ENCODE measurements at places on chromosomes 12 and 14.

GRCh38 chr14:97956581-97957340, 1159.6 kb downstream of the VRK1 start:
- no peak for DNase-seq

- DNase-seq = no peak
Observed at GRCh38 chr14:25041898-25042297, 8.0 kb downstream of the STXBP6 start.

- DNase-seq = no peak
Observed at GRCh38 chr12:65922077-65922476, 97.8 kb downstream of the HMGA2 start.

- no peak for DNase-seq
Observed at GRCh38 chr12:109617491-109617890, 43.9 kb downstream of the MVK start.

DNA sequence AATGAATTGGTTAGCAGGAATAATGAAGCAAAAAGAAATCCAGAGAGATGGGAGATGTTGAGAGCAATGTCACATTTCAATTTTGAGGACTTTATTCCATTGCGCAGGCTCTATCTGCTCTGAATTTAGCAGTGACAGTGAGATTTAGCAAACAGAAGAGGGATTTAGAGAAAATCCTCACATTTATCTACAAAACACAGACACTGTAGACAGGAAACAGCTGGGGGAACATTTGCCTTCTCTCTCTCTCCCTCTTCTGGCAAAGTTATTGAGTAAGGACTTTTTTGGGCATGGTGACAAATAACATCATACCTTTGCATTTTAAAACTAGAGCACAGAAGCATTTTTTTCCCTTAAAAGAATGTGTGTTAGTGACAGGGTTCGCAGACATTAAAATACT, at the start of gene IGF1:
TSS of gene IGF1 (minus strand) at position 158 of the 400 bp plus-strand sequence. CDS start 182 bp downstream, outside the sequence.
- DNase-seq = no peak

DNA sequence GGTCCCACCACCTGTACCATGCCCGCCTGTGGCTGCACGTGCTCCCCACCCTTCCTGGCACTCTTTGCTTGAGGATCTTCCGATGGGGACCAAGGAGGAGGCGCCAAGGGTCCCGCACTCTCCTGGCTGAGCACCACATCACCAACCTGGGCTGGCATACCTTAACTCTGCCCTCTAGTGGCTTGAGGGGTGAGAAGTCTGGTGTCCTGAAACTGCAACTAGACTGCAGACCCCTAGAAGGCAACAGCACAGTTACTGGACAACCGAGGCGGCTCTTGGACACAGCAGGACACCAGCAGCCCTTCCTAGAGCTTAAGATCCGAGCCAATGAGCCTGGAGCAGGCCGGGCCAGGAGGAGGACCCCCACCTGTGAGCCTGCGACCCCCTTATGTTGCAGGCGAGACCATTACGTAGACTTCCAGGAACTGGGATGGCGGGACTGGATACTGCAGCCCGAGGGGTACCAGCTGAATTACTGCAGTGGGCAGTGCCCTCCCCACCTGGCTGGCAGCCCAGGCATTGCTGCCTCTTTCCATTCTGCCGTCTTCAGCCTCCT, 1.1 kb downstream of the INHBE start:
- DNase-seq = no peak

DNA sequence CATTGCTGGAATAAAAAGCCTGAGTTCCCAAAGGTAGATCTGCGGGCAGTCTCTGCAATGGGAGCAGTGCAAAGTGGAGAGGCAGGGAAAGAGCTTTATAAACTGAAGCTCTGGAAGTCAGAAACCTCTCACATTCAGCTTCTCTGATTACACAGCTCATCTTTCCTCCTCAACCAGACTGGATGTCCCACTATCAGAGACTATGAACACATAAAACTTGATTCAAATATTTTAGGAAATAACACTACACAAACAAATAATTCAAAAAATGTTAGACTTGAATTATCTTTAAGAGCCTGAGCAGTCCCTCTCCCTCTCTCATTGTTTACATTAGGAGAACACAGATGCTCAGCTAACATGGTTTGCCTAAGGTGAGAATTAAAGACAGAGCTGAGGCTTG, 72.9 kb downstream of the DENND5B start:
- no peak for DNase-seq

GRCh38 chr14:96660667-96661066, 136.5 kb upstream of the VRK1 start:
- DNase-seq = no peak

- DNase-seq = no peak
Observed at GRCh38 chr14:85061256-85061655, 468.7 kb upstream of the FLRT2 start.

- DNase-seq = no peak
Observed at GRCh38 chr12:12156828-12157227, 86.1 kb downstream of the BCL2L14 start.

GRCh38 chr12:88720231-88720630, 140.0 kb upstream of the KITLG start:
- DNase-seq = no peak

DNA sequence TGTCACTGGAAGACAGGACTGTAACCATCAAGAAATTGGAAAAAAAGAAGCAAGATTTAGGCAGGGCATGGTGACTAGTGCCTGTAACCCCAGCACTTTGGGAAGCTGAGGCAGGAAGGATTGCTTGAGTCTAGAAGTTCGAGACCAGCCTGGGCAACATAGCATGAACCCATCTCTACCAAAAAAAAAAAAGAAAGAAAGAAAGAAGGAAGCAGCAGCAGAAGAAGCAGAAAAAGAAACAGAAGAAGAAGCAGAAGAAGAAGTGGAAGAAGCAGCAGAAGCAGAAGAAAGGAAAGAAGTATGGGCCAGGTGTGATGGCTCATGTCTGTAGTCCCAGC, 30.5 kb upstream of the LGALS3 start:
- DNase-seq = no peak

DNA sequence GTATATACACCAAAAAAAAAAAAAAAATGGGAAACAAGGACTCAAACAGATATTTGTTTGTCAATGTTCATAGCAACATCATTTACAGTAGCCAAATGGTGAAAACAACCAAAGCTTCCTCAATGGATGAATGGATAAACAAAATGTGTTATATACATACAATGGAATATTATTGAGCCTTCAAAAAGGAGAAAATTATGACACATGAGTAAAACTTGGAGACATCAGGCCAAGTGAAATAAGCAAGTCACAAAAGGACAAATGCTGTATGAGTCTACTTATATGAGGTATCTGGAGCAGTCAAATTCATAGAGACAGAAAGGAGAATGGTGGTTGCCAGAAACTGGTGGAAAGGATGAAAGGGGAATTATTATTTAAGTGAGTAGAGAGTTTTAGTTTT, 7.8 kb downstream of the RNASE9 start:
- DNase-seq = no peak

DNA sequence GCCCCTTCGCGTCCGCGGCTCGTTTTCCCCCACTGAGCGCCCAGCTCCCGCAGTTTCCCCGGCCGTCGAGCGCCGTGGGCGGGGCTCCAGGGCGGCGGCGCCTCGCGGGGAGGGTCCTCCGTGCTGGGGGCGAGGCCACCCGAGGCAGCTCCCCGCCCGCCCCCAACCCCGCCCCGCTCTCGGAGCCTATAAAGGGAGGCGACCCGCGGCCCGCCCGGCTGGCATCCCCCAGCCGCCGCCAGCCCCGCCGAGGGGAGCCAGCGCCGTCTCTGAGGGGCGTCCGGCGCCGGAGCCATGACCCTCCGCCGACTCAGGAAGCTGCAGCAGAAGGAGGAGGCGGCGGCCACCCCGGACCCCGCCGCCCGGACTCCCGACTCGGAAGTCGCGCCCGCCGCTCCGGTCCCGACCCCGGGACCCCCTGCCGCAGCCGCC, at the start of gene TAMALIN:
TSS of gene TAMALIN (plus strand) at position 221 of the 432 bp plus-strand sequence. CDS start at position 295, 74 bp downstream.
- DNase-seq = peak; percentile 68

- DNase-seq = no peak
Observed at GRCh38 chr14:75273272-75274049, 5.2 kb upstream of the FOS start.

DNA sequence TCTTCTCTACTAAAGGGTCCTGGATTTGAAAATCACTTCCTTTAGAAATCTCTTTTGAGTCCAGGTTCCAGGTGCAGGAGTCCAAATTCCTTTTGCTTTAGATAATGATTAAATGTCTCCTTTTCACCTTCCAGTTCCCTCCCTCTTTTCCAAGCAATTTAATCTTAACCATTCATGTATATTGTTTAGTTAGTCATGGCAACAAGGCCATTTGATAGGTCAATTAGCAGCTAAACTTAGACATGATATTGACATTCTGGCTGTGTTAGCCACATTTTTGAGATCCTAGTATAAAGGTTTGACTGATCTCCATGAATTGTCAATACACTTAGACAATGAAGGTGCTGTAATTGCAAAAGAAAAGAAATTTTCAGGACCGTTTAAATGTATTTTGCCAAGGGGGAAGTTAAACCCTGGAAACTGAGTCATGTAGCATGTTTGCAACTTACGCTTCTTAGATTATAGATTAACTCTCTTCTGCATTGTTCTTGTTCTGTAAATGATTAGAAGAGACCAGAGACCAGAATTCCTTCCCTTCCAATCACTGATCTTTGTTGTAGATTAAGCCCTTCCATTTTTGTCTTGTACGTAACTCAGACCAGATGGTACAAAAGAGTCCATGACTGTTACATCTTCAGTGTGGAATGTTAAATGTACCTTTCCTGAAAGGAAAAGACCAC, 12.4 kb upstream of the C12orf75 start:
- DNase-seq = no peak

DNA sequence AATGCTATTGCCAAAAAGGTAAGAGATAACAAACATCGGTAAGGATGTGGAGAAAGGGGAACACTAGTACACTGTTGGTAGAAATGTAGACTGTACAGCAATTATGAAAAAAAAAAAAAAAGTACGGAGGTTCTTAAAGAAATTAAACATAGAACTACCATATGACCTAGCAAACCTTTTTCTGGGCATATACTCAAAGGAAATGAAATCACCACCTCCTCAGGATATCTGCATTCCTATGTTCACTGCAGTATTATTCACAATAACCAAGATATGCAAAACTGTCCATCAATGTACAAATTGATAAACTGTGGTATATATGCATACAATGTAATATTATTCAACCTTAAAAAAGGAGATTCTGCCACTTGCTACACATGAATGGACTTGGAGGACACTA, 60.7 kb downstream of the INSM2 start:
- DNase-seq = no peak

DNA sequence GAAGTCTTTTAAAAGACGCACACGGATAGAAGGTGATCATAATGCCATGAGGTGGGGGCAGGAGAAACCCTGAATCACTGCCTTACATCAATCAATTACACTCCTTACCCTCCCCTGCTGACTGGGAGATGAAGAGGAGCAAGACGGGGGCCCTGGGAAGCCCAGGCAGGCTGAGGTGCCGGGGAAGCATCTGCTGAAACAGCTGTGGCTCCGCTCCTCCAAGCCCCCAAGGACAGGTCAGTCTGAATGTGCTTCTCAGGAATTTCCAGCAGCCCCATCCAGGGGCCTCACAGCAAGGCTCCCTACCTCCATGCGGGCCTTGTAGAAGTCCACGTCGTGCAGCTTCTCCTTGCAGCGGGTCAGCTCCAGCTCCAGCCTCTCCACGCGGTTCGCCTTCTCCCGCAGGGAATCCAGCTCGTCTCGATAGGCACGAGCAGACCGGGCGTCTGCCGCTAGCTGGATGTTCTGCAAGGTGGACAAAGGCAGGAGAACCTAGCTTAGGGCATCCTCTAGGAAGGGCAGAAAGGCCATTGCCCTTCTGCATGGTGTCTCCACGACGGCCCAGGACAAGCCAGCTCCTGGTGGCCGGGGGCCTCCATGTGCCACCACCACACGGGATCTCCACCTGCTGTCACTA, 79.8 kb downstream of the CCDC88C start:
- DNase-seq = no peak

DNA sequence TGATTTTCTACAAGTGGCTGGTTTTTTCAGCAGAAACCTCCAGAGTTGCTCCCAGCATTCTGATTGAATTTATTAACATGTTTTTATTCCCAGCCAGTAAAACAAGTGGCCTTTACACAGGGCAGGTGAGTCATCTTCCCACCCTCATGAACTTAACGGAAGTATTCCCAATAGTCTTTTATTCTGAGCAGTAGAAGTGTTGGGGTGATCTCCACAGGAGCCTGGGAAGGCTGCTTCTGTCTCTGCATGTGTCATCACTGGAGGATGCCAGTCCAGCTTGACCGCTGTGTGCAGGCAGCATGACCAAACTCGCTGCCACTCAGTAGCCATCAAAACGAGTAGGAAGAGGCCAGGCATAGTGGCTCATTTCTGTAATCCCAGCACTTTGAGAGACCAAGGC, 13.4 kb upstream of the DNAH10 start:
- DNase-seq = no peak

DNA sequence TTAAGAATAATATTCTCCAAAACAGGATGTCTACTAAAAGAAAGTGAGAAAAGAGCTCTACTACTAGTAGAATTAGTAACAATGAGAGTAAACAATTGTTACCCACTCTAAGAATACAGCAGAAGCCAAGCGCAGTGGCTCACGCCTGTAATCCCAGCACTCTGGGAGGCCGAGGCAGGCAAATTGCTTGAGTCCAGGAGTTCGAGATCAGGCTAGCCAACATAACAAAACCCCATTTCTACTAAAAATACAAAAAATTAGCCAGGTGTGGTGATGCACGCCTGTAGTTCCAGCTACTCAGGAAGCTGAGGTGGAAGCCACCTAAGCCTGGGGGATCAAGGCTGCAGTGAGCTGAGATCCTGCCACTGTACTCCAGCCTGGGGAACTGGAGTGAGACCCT, 4.7 kb downstream of the DNAJC14 start:
- DNase-seq = no peak

DNA sequence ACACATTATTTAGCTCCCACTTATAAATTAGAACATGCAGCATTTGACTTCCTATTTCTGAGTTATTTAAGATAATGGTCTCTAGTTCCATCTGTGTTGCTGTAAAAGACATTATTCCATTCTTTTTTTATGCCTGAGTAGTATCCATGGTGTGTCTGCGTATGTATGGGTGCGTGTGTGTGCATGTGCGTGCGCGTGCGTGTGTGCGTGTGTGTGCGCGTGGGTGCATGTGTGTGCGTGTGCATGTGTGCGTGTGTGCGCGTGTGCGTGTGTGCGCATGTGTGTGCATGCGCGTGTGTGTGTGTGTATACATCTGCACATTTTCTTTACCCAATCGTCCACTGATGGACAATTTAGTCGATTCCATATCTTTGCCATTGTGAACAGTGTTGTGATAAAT, 479.4 kb upstream of the TMEM132C start:
- DNase-seq = no peak

- no peak for DNase-seq
Observed at GRCh38 chr12:53295891-53296219, 513 bp downstream of the PFDN5 start.

DNA sequence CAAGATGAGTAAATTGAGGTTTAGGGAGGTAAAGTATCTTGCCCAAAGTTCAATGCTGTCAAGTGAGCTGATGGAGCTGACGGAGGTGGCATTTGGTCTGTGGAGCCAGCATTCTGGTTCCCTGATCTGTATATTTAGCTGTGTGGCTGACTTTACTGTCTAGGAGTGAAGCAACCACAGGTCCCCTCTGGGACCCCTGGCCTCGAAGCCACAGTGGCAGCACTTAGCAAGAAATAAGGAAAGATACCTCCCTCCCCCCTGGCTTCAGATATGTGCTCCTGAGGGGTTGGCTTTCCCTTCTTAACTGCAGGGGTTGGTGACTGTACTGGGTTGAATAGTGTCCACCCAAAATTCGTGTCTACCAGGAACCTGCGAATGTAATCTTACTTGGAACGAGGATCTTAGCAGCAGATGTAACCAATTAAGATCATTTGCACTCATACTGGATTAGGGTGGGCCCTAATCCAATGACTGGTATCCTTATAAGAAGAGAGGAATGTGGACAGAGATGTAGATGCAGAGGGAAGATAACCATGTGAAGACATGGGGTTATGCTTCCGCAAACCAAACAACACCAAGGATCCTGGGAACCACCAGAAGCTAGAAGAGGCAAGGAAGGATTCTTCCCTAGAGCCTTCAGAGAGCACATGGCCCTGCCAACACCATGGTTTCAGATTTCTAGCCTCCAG, 2.0 kb upstream of the ACVR1B start:
- no peak for DNase-seq

Measured in stimulated activated CD8-positive, alpha-beta memory T cell treated with anti-CD3 and anti-CD28 coated beads, Interleukin-4, amount 100 ng/mL, for 4 hours (primary cell).